Activated CD4-positive, alpha-beta memory T cell treated with anti-CD3 and anti-CD28 coated beads for 36 hours (primary cell): ENCODE measurements at places on chromosomes 11 and 22.

GRCh38 chr11:44014968-44015623 is 32.7 kb upstream of the ACCSL start:
- DNase-seq = no peak
- H3K4me3 ChIP-seq = no peak overlapping the region
- H3K4me1 ChIP-seq = peaks cover 3% of the 10 kb centered on the region
- H3K36me3 ChIP-seq = no peaks in the 10 kb centered on the region
- peaks cover 5% of the 10 kb centered on the region for H3K27me3 ChIP-seq

DNA sequence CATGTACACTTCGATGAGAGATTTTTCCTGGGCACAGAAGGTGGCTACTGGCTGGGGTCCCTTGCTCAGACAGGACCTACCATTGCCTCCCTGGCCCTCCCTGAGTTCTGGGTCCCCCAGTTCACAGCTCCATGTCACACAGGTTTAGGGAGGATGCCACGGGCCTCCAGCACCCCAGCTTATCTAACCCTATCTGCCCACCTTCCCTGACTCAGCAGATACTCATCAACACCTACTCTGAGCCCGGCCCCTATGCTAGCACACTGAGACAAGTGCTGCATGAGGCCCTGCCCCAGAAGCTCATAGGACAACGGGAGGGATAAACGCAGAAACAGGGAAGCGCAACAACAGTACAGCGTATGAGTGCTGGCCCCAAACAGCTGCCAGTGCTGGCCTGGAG is 9.6 kb downstream of the NAGA start:
- H3K27me3 ChIP-seq = no peaks in the 10 kb centered on the region
- H3K4me3 ChIP-seq = no peak overlapping the region
- peaks cover 64% of the 10 kb centered on the region for H3K36me3 ChIP-seq
- DNase-seq = no peak

- H3K27ac ChIP-seq = no peak overlapping the region
- H3K27me3 ChIP-seq = no peaks in the 10 kb centered on the region
- H3K4me3 ChIP-seq = no peak overlapping the region
- H3K4me1 ChIP-seq = no peaks in the 10 kb centered on the region
- H3K36me3 ChIP-seq = peaks cover 6% of the 10 kb centered on the region
Observed at GRCh38 chr11:10918698-10919097, 60.8 kb upstream of the ZBED5 start.

DNA sequence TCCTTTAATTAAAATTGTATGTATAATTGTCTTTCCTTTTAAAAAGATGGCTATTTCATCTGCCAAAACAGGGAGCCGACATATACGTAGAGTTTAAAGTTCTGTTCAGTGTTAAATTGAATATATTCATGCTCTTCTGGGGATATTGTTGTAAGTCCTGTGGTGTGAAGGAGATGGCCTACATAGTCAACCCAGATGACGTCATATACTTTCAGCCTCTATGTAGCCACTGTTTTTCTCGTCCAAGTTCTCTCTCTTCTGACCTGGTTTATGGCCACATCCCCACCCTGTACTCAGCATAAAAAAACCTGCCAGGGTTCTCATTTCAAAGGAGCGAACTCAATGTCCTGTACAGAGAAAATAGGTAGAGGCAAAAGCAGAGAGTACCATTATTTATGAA is 509.4 kb upstream of the ARHGAP42 start:
- DNase-seq = no peak
- no peak overlapping the region for H3K4me3 ChIP-seq
- no peaks in the 10 kb centered on the region for H3K4me1 ChIP-seq
- H3K27me3 ChIP-seq = no peaks in the 10 kb centered on the region
